ENCODE measurements at places on chromosomes 2 and 18. TPM values are rescaled to one million over a fixed set of nuclear protein-coding genes. Genes with fewer than 3 reads are reported as not detected.

Gene PLA2R1
- total RNA-seq: 28.3 TPM

Gene NEUROD1
- not detected for total RNA-seq

Gene FAM124B
- total RNA-seq: 1.1 TPM

Gene CYP27A1
- total RNA-seq: 31.6 TPM

Gene SOX11
- not detected for total RNA-seq

Gene DQX1
- total RNA-seq: 1.9 TPM

Gene KLHL41
- 0.28 TPM for total RNA-seq

Gene COBLL1
- total RNA-seq: 64.6 TPM

Gene SPOPL
- total RNA-seq: 28.7 TPM

Gene ZBTB14
- total RNA-seq: 6.1 TPM

Gene PSTPIP2
- 21.5 TPM for total RNA-seq

Gene CGREF1
- 18.8 TPM for total RNA-seq
